Activated CD4-positive, alpha-beta T cell treated with anti-CD3 and anti-CD28 coated beads for 36 hours (primary cell): ENCODE measurements at places on chromosomes 4 and X. TPM values are rescaled to one million over a fixed set of nuclear protein-coding genes. Genes with fewer than 3 reads are reported as not detected.

- H3K27me3 ChIP-seq = no peaks in the 10 kb centered on the region
- peaks cover 79% of the 10 kb centered on the region for H3K36me3 ChIP-seq
- peak overlapping the region; percentile 94 for H3K27ac ChIP-seq
- peak; percentile 28 for DNase-seq
- peaks cover 82% of the 10 kb centered on the region for H3K4me1 ChIP-seq
These were observed 12.6 kb downstream of the RHOH start for GRCh38 chr4:40209401-40209800.

- no peaks in the 10 kb centered on the region for H3K27me3 ChIP-seq
- no peak overlapping the region for H3K27ac ChIP-seq
- no peaks in the 10 kb centered on the region for H3K36me3 ChIP-seq
- H3K4me3 ChIP-seq = no peak overlapping the region
- DNase-seq = no peak
These were observed 233.4 kb upstream of the FAM47A start for GRCh38 chrX:34365471-34365870.

- H3K36me3 ChIP-seq = no peaks in the 10 kb centered on the region
- no peak overlapping the region for H3K27ac ChIP-seq
- H3K4me1 ChIP-seq = peaks cover 3% of the 10 kb centered on the region
- H3K27me3 ChIP-seq = peaks cover 2% of the 10 kb centered on the region
- no peak overlapping the region for H3K4me3 ChIP-seq
These were observed 30.8 kb downstream of the GPC4 start for GRCh38 chrX:133384454-133384853.

GRCh38 chrX:703866-704265 lies 73.3 kb downstream of the SHOX start:
- H3K36me3 ChIP-seq = no peaks in the 10 kb centered on the region
- H3K4me3 ChIP-seq = no peak overlapping the region
- peaks cover 3% of the 10 kb centered on the region for H3K27me3 ChIP-seq
- DNase-seq = no peak
- no peak overlapping the region for H3K27ac ChIP-seq

DNA sequence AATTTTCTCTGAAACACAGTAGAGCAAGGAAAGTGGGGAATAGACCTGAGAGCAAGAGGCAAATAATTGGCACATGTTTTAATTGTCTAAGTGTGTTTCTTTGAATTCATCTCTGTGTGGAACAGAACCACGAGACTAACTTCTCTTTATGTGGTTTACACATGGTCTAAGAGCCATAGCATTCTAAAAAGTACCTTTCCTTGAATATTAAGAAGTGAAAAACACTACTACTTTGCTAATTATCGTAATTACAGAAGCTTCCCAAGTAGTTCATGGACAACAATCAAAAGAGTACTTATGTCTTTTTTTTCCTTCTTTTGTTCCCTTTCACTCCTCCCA lies 2.9 kb upstream of the CYBB start:
- H3K4me1 ChIP-seq = peaks cover 21% of the 10 kb centered on the region
- H3K27ac ChIP-seq = no peak overlapping the region
- H3K27me3 ChIP-seq = no peaks in the 10 kb centered on the region
- no peak for DNase-seq

GRCh38 chrX:75546724-75547511 lies 24.1 kb upstream of the ZDHHC15 start:
- H3K27me3 ChIP-seq = no peaks in the 10 kb centered on the region
- H3K4me1 ChIP-seq = no peaks in the 10 kb centered on the region
- H3K36me3 ChIP-seq = no peaks in the 10 kb centered on the region
- no peak overlapping the region for H3K4me3 ChIP-seq
- no peak for DNase-seq
- no peak overlapping the region for H3K27ac ChIP-seq

- H3K4me1 ChIP-seq = no peaks in the 10 kb centered on the region
- no peak for DNase-seq
- no peak overlapping the region for H3K27ac ChIP-seq
- no peak overlapping the region for H3K4me3 ChIP-seq
- H3K36me3 ChIP-seq = peaks cover 21% of the 10 kb centered on the region
These were observed 198.1 kb upstream of the NUDT6 start for GRCh38 chr4:123120473-123120872.

PRKG2 gene
- total RNA-seq = 0.14 TPM

VCX3B gene
- total RNA-seq = not detected

INTU gene
- total RNA-seq = 0.50 TPM

MAP7D2 gene
- total RNA-seq = 0.59 TPM

DUX4 gene
- total RNA-seq = not detected
